ENCODE measurements at places on chromosomes 5 and 9.

- DNase-seq, result no peak
Measured at GRCh38 chr5:90365328-90365727, 44.2 kb downstream of the CETN3 start.

DNA sequence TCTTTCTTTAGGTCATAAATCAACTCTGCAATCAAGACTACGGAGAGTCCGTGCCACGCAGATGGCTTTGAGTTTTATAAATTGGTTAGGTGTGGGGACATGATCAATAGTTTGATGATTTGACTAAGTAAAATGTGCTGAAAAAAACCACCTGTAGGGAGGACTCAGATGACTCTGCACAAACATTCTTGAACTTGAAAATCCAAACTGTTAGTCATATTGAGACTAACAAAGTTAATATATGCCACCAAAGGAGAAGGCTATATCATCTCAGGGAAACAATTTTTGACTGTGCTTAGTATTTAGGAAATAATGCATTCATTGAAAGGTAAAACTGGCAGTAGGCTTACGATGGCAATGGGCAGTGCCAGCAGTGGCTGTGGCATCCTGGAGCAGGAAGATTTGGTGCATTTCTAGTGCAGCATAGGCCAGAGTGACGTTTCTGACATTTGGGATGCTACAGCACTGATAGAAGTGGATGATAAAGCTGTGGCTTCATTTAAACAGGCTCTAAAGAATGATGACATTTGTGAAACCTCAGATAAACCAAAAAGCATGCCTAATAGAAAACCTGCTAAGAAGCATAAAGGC is 291.1 kb downstream of the MLLT3 start:
- no peak for DNase-seq

- no peak for DNase-seq
Measured at GRCh38 chr5:76490960-76491359, 87.9 kb downstream of the IQGAP2 start.

DNA sequence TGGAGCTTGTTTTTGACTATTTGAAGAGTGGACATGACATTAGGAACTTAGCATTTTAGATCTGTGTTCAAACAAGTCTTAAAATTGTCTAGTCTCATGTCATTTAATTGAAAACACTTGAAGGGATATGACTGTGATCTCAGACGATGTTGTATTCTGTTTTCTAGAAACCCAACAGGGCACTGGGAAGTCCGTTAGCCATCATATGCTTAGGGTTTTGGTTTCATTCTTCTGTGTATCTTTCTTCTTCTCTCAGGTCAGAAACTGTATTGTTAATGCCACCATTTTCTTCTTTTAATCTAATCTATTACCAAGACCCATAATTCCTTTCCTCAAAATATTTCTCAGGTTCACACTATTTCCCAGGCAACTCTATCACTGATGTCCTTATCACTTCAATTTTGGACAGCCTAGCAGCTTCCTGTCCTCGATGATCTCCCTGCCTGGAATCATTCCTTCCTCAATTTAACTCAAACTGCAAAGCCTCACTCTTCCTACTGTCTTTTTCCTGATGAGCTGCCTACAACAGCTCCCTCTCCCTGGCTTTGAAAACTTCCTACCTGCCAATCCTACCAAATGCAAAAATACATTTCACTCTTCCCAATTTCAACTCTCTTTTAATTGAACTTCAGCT is 77.7 kb downstream of the MEF2C start:
- no peak for DNase-seq

- no peak for DNase-seq
Measured at GRCh38 chr9:93662952-93663572, 86.7 kb downstream of the PHF2 start.

DNA sequence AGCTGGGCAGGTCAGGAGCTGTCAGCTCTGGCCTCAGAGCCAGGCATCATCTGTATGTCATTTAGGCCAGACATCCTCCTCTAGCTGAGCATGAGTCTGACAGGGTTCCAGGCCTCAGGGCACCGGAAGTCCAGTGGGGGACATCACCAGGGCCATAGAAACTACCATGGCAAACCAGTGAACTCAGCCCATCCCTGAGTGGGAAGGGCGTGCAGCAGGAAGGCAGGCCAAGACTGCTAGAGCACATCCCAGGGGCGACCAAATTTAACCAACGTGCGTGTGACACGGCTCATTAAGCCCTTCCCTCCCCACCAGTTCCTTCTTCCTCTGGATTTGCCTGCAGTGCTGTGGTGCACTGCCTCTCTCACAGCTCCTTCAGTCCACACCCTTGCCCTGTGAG is 75.9 kb downstream of the COL27A1 start:
- DNase-seq, result no peak

DNA sequence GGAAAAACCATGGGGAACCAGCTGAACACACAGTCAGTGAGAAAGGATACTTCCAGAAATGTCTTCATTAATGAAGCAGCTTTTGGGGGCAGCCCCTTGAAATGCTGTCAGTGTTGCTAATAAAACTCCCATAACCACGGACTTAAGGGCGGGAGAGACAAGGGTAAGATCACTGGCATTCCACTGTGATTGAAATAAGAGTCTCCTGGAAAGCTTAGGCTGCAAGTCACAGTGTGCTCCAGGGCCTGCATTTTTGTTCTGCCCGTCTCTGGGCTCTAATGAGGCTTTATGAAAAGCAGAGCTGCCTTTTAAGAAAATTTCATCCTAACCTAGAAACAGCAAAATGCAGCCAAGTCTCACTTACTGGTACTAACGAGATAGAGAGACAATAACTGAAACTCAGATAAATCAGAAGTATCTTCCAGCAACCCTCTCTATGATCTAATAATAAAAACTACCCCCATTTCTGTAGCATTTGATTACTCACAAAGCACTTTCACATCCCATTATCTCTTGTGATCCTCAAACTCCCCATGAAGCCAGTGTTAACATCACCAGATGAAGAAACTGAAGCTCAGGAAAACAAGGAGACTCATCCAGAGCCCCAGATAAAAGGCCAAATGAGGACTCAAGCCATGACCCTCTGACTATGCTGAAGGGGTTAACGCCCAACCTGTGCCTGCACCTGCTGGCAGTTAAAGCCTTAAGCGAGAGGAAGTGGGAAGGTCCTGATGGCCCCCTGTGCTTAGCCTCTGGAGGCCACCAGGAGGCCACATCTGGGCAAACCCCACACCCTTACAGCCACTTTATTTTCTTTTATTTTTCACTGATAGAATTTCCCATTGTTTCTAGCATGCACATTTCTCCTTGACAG is 37.5 kb downstream of the SPOCK1 start:
- DNase-seq, result peak; percentile 20

- no peak for DNase-seq
Measured at GRCh38 chr5:34657274-34657921, 1.3 kb downstream of the RAI14 start.

- no peak for DNase-seq
Measured at GRCh38 chr5:15183520-15183919, 311.9 kb upstream of the ANKH start.

DNA sequence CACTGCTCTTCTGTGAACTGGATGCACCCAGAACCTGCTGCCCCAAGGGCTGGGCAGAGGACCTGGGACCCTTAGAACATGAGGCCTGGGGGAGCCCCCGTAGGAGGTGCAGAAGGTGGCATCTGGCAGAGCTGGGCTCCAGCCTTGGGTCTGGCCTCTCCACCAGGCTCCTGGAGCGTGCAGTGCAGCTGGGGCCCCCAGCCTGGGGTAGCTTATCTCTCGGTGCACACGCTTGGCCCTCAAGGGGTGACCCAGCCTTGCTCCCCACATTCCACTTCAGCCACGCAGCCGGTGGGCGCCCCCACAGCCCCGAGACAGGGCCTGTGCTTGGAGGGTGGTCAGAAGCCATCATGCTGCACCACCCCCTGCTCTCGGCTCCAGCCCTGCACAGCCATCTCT is 5.6 kb upstream of the NR5A1 start:
- no peak for DNase-seq

DNA sequence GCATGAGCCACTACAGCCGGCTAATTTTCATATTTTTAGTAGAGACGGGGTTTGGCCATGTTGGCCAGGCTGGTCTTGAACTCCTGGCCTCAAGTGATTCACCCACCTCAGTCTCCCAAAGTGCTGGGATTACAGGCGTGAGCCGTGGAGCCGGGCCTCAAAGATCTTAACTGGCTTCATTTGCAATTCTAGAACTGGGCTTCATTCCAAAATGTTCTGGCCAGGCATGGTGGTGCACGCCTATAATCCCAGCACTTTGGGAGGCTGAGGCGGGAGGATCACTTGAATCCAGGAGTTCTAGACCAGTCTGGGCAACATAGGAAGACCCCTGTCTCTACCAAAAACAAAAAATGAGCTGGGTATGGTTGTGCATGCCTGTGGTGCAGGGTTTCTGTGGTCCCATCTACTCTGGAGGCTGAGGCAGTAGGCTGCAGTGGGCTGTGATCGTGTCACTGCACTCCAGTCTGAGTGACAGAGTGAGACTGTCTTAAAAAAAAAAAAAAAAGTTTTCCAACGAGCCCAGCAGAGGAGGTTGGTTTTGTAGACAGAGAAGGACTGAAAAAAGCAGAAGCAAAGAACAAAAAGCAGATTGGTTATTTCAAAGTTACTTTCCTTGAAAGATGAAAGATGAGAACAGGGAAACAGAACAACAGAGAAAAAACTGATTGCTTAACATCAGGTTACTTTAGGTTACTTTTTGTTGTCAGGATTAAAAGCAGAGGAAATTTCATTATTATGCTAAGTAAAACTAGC is 78.2 kb downstream of the ANKRD55 start:
- DNase-seq, result no peak

- DNase-seq, result no peak
Measured at GRCh38 chr9:136618580-136619547, 43.9 kb upstream of the EGFL7 start.

DNA sequence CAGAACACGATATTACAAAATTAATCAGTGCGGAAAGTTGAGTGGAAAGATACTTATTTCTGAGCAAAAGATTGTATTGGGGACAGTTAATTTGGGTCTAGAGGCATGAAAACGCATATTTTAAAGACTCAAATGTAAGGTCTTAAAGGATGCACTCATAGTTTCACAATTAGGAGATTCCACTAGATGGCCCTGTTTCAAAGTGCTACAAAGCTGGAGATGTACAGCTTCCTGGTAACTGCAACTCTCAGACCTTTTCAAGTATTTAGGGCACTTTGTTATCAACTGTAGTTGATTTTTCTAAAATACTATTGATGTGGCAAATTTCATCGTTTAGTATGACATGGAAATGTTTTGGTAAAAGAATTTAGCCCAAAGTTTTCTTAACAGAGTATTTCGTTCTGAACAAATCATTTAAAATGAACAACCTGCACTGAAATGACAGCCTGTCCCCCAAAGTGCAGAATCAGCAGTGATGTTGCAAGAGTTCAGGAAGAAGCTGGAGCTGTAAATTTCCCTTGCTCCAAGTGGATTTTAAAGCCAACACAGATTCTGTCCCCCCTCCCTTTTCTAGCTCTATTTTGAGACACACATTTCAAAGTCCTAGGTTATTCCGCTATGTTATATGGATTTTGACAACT is 16.2 kb upstream of the NDUFB6 start:
- DNase-seq, result no peak

GRCh38 chr9:33349743-33350142 is 52.6 kb downstream of the AQP7 start:
- no peak for DNase-seq

- no peak for DNase-seq
Measured at GRCh38 chr9:89896806-89897340, 292.1 kb downstream of the GADD45G start.

DNA sequence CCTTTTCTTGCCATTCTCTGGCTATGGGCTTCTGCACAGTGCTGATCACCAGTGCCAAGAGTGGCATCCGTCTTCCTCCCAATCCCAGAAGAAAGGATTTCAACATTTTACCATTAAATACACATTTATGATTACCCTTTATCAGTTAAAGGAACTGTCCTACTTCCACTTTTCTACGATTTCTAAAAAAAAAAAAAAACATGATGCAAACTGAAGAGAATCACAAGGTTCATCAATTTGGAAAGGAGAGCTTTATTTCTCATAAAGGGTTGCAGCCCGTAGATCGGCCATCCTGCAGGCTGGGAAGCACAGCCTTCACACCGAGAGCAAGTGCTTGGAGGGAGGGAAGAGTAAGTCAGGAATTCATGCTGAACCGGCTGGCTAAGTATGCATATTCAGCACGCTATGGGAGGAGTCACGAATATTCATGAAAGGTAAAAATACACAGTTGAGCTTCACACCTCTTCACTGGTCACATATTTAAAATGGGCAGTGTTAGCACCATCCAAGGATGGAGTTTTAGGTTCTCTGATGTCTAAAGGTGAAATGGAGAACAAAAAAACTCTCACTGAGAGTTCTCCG is 52.5 kb upstream of the SEMA4D start:
- no peak for DNase-seq

DNA sequence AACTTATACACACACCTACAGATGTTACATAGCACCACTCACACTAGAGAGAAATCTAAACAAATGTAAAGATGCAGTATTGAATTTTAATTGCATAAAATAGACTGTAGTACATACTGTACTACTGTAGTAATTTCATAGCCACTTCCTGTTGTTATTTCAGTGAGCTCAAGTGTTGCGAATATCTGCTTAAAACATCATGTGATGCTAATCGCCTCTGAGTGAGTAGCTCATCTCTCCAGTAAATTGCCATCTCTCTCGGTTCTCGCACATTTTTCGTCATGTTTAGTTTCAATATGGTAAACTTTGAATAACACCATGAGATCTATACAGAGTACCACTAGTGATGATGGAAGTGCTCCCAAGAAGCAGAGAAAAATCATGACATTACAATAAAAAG is 22.0 kb upstream of the ARHGEF28 start:
- DNase-seq, result no peak

DNA sequence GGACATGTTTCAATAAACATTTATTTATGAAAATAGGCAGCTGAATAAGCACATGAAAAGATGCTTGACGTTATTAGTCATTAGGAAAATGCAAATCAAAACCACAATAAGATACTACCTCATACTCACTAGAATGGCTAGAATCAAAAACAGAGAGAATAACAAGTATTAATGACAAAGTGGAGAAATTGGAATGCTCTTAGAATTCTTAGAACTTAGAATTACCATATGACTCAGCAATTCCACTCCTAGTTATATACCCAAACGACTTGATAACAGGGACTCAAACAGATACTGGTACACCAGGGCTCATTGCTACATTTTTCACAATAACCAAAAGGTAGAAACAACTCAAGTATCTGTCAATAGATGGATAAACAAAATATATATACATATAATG is 15.1 kb upstream of the TRIM36 start:
- no peak for DNase-seq

GRCh38 chr9:19445452-19445851 is 36.6 kb downstream of the ACER2 start:
- DNase-seq, result no peak

- DNase-seq, result peak; percentile 80
Measured at GRCh38 chr5:113343343-113343742, 91.4 kb downstream of the TSSK1B start.

DNA sequence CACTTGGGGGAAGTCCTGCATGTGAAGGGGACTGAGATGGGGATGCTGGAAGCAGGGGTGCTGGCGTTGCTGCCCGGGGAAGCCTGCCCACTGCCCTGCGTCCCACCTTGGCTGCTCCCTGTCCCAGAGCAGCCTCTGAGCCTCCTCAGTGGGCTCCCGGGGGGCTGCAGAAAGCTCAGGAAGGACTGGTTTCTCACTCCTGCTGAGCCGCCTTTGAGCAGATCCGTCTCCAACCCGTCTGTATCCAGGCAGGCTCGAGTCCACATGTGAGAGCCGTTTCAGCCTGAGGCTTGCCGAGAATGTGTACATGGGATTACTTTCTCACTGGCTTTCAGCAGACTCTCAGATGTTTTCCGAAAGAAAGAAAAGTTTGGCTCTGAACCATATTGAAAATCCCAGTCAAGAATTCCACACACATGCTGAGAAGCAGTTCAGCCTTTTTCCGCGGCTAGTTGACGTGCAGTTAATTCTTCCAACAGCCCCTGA is 95.3 kb upstream of the COL5A1 start:
- no peak for DNase-seq

GRCh38 chr5:61048534-61048933 is 103.5 kb downstream of the NDUFAF2 start:
- no peak for DNase-seq

Data from BE2C (cell line).